ENCODE measurements at places on chromosomes 16 and 17. TPM values are rescaled to one million over a fixed set of nuclear protein-coding genes. Genes with fewer than 3 reads are reported as not detected.

FTO gene
- total RNA-seq = 81.7 TPM

DNA sequence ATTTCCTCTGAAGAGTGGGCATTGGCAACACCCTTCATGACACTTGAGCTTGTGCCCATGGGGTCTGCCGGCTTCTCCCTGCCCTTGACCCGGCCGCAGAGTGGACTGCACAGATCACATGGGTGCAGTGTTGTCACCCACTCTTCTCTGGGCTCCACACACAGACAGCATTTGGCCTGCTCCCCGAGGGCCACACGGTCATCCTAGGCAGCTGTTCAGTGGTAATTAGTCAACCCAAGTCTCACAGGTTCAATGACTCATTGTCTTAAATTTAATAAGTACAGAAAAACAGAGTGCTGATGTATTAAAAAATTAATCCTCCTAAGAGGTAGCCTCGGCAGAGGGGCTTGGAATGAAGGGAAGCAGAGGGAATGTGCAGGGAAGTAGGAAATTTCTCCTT lies 204.8 kb downstream of the MSI2 start:
- DNase-seq = no peak

GFER gene
- total RNA-seq = 18.7 TPM

SLC4A1 gene
- total RNA-seq = not detected

DNA sequence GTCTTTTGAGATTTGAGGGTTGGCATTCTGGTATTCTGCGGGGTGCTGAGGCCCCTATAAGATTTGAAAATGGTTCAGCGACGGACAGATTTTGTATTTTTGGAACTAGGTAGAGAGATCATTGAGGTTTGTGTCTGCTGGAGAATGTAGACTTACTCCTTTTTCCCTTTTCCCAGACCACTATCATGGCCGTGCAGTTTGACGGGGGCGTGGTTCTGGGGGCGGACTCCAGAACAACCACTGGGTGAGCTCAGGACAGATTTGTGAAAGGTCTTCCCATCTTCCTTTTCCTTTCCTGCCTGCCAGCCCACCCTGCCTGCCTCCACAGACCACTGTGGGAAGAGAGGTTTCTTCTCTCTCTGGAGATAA lies 572 bp downstream of the PSMB6 start:
- DNase-seq = no peak

CACNA1H gene
- 0.15 TPM for total RNA-seq

OTOA gene
- 0.06 TPM for total RNA-seq

MARCHF10 gene
- total RNA-seq = not detected

DNA sequence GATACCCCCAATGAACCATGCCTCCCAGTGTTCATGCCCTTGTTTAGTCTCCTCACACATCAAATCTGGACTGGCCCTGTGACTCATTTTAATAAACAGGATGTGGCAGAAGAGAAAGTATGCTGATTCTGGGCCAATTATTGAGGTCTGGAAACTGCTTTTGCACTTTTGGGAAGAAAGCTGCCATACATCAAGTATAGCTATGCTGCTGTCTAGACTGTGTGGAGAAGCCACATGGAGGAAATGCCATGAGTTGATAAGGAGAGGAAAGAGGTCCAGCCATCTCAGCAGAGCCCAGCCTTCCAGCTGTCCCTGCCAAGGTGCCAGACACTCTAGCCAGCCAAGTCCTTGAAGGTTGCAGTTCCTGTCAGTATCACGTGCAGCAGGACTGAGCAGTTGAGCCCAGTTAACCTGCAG lies 16.7 kb downstream of the RPRML start:
- no peak for DNase-seq

- DNase-seq = no peak
Observed at GRCh38 chr16:4685292-4685691, 8.1 kb upstream of the NUDT16L1 start.

- no peak for DNase-seq
Observed at GRCh38 chr16:72588551-72588950, 416.6 kb upstream of the PMFBP1 start.

DNA sequence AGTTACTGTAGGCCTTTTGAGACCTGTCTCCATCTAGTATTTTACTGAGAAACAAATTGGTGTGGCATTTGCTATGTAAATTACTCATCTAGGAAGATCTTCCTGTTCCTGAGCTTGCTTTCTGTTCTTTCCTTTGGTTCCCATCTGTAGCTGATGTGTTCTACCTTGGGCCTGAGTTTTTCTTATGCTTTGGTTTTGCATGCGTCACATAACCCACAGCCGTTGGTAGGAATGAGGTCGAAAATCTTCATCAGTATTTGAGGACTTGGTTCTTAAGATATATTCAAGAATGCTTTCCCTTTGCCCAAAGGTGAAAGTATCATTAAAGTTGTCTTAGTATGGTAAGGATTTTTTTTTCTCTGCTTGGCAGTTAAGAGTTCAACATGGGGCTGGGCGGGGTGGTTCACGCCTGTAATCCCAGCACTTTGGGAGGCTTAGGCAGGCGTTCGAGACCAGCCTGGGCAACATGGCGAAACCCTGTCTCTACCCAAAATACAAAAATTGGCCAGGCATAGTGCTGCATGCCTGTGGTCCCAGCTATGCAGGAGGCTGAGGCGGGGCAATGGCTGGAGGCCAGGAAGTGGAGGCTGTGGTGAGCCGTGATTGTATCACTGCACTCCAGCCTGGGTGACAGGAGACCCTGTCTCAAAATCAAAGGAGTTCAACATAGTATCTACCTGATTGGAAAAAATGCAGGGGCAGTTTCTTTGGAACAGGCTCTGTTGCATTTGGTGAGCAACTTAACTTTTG lies 28.8 kb downstream of the IST1 start:
- DNase-seq = no peak

- DNase-seq = no peak
Observed at GRCh38 chr17:63774969-63775265, 947 bp downstream of the DDX42 start.

KRTAP9-2 gene
- not detected for total RNA-seq

GRCh38 chr16:1344499-1344898 lies 7.2 kb downstream of the TSR3 start:
- no peak for DNase-seq

SSH2 gene
- total RNA-seq = 57.8 TPM

- DNase-seq = no peak
Observed at GRCh38 chr17:48150597-48151001, 43.0 kb downstream of the SNX11 start.

DNA sequence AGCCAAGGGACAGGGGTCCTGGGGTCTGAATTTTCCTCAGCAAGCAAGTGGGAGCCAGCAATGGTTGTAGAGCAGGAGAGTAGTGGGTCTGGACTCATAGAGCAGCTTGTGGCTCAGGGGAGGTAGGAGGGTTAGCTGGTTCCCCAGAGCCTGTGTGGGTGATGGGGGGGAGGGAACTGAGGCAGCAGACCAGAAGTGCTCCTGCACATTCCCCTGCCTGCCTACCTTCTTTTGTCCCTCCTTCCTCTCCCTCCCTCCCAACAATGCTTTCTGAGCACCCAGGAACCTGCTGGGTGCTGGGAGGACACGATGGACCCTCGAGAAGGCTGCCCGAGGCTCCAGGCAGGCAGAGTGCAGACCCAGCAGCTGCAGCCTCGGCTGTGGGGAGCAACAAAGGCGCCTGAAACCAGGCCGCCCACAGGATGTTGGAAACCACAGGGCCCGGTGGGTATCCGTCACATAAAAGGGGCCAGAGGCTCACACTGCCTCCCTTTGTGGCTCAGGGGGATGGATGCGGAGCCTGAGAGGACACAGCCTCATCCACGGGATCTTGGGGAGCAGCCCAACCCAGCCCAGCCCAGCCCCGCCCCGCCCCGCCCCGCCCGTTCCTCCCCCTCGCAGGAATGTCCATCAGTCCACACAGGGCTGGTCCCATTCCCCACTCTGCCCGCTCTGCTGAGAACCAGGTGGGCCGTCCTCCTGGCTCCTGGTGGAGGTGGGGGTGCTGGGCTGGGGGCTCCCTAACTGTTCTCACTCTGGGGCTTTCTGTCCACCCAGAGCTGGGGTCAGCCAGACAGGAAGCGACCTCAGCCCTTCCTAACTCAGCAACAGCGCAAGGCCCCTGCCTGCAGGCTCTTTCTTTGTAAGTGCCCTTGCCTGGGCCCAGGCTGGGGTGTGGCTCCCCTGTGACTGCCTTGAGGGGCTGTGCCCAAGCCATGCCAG lies 1.7 kb upstream of the NLRC3 start:
- DNase-seq = no peak

- DNase-seq = no peak
Observed at GRCh38 chr16:87620201-87620495, 17.8 kb downstream of the JPH3 start.

DNA sequence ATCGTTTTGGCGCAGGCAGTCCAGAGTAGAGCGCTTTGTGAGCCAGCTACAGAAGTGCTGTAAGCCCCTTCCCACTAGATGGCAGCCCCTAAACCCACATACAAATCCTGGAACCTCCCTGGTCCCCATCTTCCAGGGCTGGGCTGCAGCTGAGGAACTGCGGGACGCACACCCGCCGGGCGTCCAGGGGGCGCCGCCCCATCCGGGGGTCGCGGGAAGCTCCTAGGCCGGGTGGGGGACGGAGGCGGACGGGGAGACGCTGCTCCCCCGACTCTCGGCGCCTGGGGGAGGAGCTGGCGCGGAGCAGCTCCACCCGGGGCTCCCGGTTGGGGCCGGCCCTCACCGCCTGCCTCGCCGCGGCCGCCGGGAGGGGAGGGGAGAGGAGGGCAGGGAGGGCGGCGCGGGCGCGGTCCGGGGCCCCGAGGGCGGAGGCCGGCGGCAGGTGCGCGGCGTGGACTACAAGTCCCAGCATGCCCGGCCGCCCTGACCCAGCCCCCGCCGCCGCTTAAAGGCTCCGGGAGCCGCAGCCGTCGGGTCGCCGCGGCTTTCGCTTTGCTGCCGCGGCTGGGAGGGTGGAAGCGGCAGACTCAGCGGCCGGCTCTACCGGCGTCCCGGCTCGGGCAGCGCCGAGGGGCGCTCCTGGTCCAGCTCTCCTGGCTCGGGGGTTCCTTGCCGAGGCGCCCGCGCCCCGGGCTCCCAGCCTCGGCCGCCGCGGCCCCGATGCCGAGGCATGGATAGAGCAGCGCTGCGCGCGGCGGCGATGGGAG lies at the start of gene KSR1:
Gene KSR1, plus strand, starts transcription at position 535 of the 767 bp plus-strand sequence. Its CDS starts 196 bp downstream, at position 731.
- no peak for DNase-seq

ABCC12 gene
- not detected for total RNA-seq

DNA sequence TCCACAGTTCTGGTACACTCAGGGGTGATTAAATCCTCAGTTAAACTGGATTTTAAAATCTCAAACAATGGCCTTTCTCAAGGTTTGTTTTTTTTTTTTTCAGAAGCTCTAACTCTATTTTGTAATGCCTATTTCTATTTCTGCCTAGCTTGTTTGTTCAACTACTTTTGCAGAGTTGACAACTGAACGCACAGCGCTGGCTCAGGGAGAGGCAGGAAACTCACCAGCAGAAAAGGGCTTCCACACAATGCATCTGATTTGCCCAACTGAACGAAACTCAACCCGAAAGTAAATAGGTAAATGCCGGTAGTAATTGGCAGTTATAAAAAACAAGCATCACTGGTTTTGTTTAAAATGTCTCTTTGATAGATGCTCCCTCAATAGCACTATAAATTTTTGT lies 52.7 kb upstream of the CNEP1R1 start:
- DNase-seq = no peak

DNA sequence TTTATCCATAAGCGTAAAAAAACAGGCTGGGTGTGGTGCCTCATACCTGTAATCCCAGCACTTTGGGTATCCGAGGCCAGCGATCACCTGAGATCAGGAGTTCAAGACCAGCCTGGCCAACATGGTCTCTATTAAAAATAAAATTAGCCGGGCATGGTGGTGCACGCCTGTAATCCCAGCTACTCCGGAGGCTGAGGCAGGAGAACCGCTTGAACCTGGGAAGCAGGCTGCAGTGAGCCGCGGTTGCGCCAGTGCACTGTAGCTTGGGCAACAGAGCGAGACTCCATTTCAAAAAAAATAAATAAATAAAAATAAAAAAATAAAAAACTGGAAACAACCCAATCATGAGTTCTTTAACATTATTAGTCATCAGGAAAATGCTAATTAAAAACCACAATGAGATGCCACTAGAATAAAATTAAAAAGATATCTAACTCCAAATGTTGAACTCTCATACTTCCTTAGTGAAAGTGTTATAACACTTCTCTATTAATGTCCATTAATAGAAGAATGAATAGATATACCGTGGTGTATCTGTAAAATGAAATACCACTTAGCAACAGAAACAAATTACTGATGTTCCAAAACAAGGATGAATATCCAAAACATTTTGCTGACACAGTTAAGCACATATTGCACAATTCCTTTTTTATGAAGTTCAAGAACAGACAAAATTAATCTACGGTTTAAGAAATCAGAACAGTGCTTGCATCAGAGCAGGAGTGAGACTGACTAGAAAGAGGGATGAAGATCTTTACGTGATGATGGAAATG lies 13.1 kb downstream of the MPHOSPH6 start:
- no peak for DNase-seq

- DNase-seq = no peak
Observed at GRCh38 chr16:643050-643368, 1.4 kb downstream of the MCRIP2 start.

CHST4 gene
- total RNA-seq = not detected

DNA sequence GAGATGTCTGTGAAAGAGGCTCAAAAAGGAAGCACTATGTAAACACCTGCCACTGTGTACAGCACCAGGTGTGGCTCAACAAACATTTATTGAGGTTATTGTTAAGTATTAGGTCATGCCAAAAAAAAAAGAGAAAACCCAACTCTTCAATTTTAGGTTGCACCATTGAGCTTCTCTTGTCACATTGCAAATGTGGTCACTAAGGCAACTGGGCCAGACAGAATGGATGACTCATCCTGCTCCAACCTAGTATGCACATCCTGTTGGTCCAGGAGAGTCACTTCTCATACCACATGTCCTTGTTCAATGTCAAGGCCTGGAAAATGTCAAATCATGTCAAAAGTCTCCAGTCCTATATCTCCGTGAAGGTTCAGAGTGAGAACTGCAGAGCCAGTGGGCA lies 25.0 kb downstream of the HOXB1 start:
- peak; percentile 71 for DNase-seq

DNA sequence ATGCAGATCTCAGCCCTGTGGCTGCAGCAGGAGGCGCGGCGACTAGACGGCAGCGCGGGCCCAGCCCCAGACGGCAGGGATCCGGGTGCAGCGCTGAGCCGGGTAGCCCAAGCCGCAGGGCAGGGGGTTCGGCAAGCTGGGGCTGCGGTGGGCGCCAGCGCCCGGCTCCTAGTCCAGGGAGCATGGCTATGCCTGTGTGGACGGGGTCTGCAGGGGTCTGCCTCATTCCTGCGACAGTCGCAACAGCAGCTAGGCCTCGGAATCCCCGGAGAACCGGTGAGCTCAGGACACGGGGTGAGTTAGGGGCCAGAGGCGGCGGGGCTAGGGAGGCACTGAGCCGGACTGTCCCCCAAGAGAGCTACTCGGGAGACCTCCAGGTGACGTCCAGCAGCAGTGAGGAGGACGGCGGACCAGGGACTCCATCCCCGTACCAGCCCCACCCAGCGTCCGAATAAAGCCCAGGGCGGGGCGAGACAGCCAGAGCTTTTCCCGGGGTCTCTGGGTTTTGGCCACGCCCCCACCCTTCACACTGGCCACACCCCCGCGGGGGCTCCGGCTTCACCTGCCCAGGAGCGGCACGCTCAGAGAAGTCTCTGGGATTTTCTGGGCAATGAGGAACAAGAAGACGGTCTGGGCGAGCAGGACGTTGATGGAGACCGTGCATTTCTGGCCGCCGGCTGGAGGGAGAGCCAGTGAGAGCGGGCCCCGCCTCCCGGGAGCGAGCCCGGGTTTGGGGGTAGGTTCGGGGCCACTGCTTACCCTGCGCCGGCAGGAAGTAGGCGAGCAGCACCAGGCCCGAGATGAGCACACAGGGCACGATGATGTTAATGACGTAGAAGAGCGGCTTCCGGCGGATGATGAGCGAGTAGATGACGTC lies 1.1 kb downstream of the C17orf107 start:
- DNase-seq = no peak

FAM20A gene
- total RNA-seq = not detected

CLEC19A gene
- total RNA-seq = not detected

GRCh38 chr16:86925067-86925791 lies 346.9 kb downstream of the FOXL1 start:
- DNase-seq = peak; percentile 31
